LoVo (cell line): ENCODE measurements at places on chromosomes 13 and 19.

DNA sequence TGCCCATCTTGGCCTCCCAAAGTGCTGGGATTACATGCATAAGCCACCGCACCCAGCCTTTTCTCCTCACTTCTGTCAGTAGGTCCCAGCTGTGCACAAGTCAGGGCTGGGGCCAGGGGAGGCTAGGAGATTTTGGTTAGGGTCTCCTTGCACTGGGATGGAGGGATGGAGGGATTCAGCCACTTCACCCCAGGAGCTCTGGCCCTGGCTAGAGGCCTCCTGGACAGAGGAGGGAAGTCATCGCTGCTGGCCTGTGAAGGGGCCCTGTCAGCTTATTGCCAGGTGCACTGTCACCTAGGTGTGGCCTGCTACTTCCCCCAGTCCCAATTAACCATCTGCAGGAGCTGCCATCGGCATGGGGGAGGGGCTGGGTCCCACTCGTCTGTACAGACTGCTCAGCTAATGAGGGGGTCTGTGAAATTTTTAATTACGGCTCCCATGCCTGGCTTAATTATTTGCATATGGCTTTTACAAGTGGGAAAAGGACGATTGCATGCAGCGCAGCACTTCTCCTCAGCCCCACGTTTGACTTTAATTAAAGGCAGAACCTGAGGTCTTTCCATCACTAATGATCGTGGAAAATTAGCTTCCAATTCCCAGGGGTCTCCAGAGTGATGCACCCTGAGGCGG, 52.4 kb downstream of the CHST8 start:
- DNase-seq: no peak

DNA sequence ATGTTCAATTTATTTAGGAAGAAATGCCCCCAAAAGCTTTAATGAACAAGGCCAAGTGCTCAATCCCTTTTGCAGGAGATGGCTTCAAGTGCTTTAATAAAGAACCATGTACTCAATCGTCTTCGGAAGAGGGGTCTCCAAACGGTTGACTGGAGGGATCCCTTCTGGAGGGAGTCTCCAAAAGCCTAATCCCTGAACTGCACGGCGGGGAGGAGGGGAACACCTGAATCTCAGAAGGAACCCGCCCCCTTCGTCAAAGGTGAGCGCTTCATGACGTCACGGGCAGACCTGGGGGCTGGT, 505 bp downstream of the PAF1 start:
- peak; percentile 71 for DNase-seq

DNA sequence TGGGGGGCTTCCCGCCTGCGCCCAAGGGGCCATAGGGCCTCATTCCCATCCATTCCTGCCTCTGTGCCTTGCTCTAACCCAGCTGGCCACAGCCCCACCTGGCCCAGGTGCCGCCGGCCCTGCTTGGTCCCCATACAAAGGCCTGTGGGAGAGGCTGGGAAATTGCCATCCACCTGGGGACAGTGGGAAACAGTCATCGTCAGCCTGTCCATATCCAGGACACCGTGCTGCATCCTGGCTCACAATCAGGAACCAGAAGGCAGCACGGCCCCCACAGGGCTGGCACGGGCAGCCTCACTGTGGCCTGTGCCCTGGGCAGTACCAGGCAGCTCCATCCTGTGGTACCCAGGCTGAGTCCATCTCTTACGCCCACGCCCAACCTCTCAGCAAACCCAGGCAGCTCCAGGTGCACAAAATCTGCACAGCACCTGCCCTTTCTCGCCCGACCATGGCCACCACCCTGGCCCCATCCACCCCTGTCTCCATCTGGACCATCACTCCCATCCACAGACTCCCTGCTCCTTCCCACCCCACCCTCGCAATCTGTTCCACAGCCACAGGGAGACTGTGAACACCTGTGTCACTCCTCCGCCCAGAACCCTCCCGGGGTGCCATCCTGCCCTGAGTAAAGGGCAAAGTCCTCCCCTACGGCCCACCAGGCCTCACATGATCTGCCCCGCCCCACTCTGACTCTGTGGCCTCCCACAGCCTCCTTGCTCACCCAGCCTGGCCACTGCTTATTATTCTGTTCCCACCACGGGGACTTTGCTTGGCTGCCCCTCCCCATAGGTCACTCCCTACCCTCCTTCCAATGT, 21.1 kb upstream of the FBXO27 start:
- peak; percentile 72 for DNase-seq

DNA sequence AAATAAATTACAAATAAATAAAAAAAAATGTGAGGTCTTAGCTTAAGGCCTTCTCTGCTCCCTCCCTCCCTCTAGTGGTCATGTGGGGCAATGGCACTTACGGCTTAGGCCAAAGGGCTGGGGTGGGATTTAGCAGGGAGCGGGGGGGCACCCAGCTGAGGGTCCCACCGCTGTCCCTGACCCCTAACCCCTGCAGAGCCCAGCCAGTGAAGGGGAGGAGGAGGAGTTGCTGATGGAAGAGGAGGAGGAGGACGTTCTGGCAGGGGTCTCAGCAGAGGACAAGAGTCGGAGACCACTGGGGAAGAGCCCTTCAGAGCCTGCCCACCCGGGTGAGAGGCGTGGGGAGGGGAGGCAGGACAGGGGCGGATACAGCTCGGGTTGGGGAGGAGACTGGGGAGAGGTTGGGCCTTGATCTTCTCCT, 9.3 kb downstream of the MPND start:
- peak; percentile 56 for DNase-seq

GRCh38 chr13:37134411-37135041, 29.1 kb upstream of the CSNK1A1L start:
- DNase-seq: no peak

DNA sequence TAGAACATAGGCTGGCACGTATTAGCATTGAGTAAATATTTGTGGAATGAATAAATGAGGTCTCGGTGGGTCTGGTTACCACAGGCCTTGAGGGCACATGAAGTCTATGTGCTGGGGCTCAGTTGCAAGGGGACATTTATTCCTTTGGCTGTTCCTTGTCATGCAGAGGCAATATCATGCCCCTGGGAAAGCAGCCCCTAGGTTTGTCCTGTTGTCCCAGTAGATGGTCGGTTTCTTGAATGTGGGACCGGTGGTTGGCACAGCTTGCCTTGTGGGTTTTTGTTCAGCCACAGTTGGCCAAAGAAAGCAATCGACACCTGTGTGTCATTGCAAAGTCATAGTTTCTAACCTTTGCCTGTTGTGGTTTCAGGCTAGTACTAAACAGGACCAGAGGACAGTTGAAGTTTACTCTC, 24.7 kb upstream of the GPR183 start:
- DNase-seq: no peak

DNA sequence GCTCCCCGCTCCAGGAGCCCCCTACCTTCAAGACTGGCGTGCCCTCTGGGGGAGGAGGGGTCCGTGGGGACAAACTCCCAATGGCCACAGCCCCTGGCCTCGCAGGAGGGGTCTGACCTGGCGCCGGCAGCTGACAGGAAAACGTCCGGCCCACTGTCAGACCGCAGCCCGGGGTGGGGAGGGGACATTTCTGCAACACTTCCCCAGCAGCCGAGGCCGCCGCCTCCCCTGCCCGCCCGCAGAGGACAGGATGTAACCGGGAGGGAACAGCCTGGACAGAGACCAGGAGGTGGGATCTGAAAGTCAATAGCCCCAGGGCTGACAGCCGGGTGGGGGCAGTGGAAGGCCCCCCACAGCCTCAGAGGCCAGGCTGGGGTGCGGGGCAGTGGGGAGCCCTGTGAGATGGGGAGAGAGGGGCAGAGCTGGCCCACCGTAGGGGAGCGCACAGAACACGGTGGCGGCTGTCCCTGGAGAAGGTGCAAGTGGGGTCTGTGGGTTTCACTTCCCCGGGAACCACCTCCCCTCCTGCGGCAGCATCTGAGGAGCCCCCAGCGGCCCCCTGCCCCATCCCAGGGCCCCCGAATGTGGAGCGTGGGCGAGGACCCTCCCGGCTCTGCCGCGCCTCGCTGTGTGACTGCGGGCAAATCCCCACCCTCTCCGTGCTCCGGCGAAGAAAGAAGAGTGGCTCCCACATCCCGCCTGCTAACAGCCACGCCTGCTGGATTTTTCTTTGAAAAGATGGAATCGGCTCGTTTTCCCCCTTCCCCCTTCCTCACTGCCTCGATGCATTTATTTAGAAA, at the start of gene PEAK3:
Gene PEAK3, minus strand, starts transcription at position 114 of the 800 bp plus-strand sequence. CDS start 1,244 bp downstream, outside the sequence.
- DNase-seq: no peak

- DNase-seq: no peak
Measured at GRCh38 chr13:29934531-29935308, 84.3 kb upstream of the UBL3 start.

DNA sequence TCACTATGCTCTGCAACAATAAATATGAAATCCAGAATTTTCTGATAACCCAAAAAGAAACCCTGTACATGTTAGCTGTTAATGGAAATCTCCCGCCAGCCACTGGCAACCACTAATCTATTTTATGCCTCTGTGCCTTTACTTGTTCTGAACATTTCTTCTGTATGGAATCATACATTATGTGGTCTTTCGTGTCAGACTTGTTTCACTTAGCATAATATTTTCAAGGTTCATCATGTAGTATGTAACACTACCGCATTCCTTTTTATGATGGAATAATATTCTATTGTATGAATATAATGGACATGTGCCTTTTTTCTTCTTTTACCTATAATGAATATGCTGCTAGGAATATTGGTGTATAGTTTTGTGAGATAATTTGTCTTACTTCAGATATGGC, 1123.3 kb downstream of the EFNB2 start:
- DNase-seq: no peak

DNA sequence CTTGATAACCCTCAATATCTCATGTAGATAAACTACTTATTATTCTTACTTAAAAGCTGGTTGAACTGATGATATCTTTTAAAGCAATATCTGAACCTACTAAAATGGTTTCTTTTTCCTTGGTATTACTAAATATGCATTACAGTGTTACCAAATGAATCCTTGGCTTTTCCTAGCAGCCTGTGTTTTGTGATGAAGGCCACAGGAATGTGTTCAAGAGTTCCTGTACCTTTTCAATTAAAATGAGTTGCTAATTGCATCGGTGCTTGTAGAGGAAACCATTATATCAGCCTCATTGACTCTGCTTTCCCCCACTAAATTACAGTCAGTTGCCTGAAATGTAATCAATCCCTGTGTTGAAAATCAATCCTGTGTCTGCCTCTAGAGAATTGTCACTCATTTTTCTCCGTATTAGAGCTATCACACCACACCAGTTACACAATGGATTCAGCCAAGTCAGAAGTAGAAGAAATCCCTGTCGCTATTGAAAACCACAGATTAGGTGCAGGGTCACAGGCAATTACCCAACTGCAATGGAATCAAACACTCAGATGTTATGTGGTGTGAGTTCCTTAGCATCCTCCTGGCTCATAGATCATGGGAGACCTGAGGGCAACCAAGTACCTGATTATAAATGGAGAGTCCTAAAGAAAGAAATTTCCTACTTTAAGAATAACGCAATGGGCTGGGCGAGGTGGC, 13.3 kb downstream of the FAM216B start:
- no peak for DNase-seq

DNA sequence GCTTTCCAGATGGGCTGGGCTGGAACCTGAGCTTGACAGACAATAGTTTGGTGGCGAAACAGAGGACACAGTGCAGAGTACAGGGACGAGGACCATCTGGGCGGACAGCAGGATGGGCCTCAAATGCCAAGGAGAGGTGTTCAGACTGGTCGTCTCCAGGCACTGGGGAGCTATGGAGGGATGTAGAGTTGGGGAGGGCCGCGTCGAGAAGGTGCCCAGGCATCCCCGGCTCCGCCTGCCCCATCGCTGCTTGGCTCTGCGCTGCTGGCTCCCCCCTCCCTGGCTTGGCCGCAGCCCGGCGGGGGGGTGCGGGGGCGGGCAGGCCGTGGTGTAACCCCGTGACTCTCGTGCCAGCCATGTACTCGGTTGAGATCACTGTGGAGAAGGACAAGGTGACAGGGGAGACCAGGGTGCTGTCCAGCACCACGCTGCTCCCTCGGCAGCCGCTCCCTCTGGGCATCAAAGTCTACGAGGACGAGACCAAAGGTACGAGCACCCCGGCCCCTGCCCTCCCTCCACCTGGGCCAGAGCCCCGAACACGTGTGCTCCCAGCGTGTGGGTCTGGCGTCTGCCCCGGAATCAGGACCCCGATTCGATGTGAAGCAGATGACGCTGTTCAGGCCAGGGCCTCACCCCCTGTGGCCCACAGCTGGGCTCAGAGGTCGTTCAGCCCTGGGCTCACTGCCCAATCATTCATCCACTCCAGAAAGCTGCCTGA, 10.8 kb upstream of the MISP start:
- no peak for DNase-seq

- no peak for DNase-seq
Measured at GRCh38 chr19:10817291-10818038, 18.5 kb downstream of the TMED1 start.

DNA sequence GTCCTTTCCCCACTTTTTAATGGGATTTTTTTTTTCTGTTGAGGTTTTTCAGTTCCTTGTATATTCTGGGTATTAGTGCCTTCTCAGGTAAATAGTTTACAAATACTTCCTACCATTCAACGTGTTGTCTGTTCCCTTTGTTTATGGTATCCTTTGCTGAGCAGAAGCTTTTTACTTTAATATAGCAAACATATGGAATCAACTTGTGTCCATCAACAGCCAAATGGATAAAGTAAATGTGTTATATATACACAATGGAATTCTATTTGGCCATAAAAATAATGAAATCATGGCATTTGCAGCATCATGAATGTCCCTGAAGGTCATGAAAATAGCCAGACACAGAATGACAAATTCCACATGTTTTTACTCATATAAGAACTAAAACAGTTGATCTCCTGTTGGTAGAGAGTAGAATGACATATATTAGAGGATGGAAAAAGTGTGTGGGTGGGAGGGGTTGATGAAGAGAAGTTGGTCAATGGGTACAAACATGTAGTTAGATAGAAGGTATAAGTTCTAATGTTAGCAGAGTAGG, 500.8 kb downstream of the SLITRK6 start:
- no peak for DNase-seq

GRCh38 chr13:98577836-98578285, 954 bp upstream of the STK24 start:
- DNase-seq: peak; percentile 48

- DNase-seq: no peak
Measured at GRCh38 chr13:91369441-91369831, 21.9 kb downstream of the MIR17HG start.

GRCh38 chr19:16611121-16611520, 16.9 kb downstream of the MED26 start:
- no peak for DNase-seq

GRCh38 chr19:32041681-32042292, 303.6 kb upstream of the ZNF507 start:
- no peak for DNase-seq

DNA sequence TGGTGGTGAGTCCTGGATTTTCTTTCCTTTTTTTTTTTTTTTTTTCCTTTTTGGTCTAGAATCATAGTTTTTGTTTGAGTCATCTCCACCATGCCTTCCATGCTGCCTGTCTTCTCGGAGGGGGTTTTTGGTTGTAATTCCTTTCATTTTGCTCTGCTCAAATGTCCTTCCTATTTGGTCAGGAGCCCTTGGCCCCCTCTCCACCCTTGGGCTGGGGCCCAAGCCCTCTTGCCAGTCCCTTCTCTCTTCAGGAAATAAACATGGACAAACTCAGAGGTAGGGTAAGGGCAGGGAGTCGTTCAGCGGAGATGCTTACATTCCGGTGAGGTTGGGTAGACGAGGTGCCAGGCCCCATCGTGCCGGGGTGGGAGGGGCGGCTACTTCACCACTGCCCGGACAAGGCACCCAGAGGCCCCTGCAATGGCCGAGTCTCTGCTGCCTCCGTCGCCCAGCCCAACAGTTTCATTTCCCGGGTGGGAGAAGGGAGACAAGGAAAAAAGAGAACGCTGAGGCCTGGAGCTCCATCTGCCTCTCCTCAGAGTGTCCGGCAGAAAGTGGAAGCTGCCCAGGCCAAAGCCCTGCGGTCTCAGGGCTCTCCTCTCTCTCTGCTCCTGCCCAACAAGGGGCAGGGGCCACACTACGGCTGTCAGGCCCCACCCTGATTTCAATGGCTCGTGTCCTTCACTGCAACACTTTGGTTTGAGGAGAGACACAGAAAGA, 12.7 kb downstream of the ZNF574 start:
- no peak for DNase-seq

GRCh38 chr13:83881917-83882605, at the start of gene SLITRK1:
SLITRK1 (minus strand) TSS chr13:83882474; CDS start chr13:83881507, 967 bp downstream.
- no peak for DNase-seq
